ENCODE measurements at places on chromosomes 16 and 17. TPM values are rescaled to one million over a fixed set of nuclear protein-coding genes. Genes with fewer than 3 reads are reported as not detected.

The AGRP gene
- not detected for total RNA-seq

The CHAD gene
- not detected for total RNA-seq

The KCTD13 gene
- 4.3 TPM for total RNA-seq

The CETP gene
- total RNA-seq = not detected

The SLC2A4 gene
- total RNA-seq = 0.03 TPM

The GCGR gene
- not detected for total RNA-seq

The C17orf113 gene
- total RNA-seq = 0.23 TPM

The ZNF598 gene
- total RNA-seq = 46.2 TPM

The PSMB10 gene
- total RNA-seq = 62.2 TPM

The PERCC1 gene
- total RNA-seq = not detected

The SRSF2 gene
- 1,300 TPM for total RNA-seq

The SOST gene
- not detected for total RNA-seq

The SEPTIN12 gene
- total RNA-seq = not detected

The AANAT gene
- not detected for total RNA-seq

The C1QTNF1 gene
- total RNA-seq = 0.45 TPM

The TERF2IP gene
- 46.8 TPM for total RNA-seq

Data from HT1080 (cell line).